Cardiac muscle cell (in vitro differentiated cells and primary cell): ENCODE measurements at places on chromosomes 12 and 14.

DNA sequence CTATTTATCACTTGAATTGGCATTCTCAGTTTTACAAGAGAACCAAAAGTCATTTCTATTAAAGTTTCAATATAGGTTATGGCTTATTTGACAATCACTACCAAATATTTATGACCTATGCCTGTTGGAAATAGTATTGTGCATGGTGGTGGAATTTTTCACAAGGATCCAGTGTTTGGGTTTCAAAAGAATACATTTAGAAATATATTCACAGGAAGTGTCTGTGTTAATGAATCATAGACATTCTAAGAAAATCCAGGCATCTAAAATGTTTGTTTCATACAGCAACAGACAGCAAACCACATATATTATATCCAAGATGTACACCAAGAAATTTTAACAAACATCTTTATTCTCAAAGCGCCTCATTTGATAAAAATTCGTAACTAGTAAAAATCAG is 92.7 kb downstream of the MED13L start:
- no peaks in the 10 kb centered on the region for H3K27me3 ChIP-seq
- no peak overlapping the region for H3K27ac ChIP-seq
- peaks cover 89% of the 10 kb centered on the region for H3K4me1 ChIP-seq
- no peak overlapping the region for H3K4me3 ChIP-seq
- no peak for DNase-seq

DNA sequence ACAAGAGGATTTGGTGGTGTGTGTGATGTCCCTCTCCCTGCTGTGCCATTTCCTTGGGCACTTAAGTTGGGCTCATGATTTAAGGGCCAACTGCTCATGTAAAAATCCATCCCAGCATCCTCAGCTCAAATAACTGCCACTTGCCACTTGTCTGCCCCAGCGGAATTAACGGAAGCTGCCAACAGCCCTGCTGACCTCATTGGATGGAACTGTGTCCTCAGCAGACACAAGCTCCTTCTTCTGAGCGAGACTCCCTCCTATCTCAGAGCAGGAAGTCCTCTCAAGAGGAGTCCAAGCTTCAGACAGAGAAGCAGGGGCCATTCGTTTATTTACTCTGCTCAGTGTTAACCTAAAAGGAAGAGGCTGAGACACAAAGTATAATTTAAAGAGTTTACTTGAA is 29.6 kb upstream of the PRMT8 start:
- DNase-seq = no peak
- H3K27ac ChIP-seq = no peak overlapping the region
- no peak overlapping the region for H3K4me3 ChIP-seq
- peaks cover 9% of the 10 kb centered on the region for H3K27me3 ChIP-seq

- peaks cover 66% of the 10 kb centered on the region for H3K27me3 ChIP-seq
- H3K4me3 ChIP-seq = no peak overlapping the region
- H3K27ac ChIP-seq = no peak overlapping the region
- DNase-seq = no peak
These were observed 5.1 kb downstream of the SHMT2 start for GRCh38 chr12:57234571-57235016.

DNA sequence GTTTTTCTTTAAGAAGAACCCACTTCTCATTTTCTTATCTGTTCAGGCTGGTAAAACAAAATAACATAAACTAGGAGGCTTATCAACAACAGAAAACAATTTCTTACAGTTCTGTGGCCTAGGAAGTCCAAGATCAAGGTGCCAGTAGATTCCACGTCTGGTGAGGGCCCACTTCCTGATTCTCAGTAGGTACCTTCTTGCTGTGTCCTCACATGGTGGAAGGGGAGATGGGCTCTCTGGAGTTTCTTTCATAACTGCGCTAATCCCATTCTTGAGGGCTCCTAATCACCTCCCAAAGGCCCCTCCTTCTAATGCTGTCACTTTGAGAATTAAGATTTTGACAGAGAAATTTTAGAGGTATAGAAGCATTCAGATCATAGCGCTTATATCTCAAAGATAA is 33.4 kb downstream of the TXNRD1 start:
- H3K4me1 ChIP-seq = no peaks in the 10 kb centered on the region
- no peak overlapping the region for H3K27ac ChIP-seq
- H3K27me3 ChIP-seq = no peaks in the 10 kb centered on the region
- no peaks in the 10 kb centered on the region for H3K36me3 ChIP-seq

- peak overlapping the region; percentile 71 for H3K27ac ChIP-seq
- H3K27me3 ChIP-seq = no peaks in the 10 kb centered on the region
- H3K4me3 ChIP-seq = no peak overlapping the region
- H3K36me3 ChIP-seq = no peaks in the 10 kb centered on the region
- no peak for DNase-seq
- H3K4me1 ChIP-seq = peaks cover 7% of the 10 kb centered on the region
These were observed 6.4 kb downstream of the CDC42BPB start for GRCh38 chr14:103050935-103051334.

DNA sequence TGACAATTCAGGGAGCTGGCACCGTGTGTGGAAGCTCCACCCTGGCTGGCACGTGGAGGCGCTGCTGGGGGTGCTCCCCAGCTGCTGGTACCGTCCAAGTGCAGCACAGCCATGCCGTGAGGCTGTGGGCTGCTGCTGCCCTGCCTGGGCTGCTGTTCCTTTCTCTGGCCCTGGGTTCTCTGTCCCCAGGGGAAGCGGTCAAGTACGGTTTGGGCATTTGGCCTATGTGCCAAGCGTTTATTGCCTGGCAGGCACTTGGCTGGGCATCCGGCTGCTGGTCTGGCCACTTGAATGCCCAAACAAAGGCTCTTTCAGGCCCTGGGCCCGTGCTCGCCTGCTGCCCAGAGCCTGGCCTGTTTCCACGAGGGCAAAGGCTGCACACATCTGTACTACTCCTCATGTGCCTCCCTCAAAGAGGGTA is 39.6 kb downstream of the RHOF start:
- H3K36me3 ChIP-seq = no peaks in the 10 kb centered on the region
- H3K27ac ChIP-seq = no peak overlapping the region
- DNase-seq = no peak
- no peaks in the 10 kb centered on the region for H3K4me1 ChIP-seq

DNA sequence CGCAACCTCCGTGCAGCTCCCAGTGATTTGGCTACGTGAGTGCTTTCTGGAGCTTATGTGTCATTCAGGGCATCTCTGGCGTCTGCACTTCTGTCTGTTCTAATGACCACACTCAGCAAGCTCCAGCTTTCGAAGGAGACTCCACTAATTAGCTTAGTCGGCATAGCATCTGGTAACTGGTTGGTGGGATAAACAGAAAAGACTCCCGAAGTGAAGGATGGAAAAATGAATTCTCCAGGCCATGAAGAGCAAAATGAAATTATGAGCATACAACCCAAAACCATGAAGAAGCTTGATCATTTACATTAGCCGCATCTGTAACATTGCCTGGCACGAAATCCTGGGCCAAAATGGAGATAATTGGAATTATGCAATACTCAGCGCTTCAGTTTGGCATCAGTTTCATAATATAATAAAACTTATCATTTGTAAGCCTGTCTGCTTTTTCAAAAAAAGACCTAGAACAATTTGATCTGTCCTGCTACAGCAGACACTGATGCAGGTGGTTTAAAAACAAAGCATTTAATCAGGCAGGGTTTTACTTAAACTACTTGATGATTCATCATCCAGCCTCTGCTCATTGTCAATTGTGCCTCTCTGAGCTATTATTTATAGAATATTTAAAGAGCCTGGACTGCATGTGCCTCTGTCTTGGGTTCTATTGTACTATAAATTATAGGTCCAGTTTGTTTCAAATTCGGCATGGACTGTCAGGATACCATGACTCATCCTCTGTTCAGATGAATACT is 87.4 kb downstream of the SYT1 start:
- H3K4me3 ChIP-seq = no peak overlapping the region
- DNase-seq = no peak
- no peaks in the 10 kb centered on the region for H3K27me3 ChIP-seq
- no peaks in the 10 kb centered on the region for H3K36me3 ChIP-seq

DNA sequence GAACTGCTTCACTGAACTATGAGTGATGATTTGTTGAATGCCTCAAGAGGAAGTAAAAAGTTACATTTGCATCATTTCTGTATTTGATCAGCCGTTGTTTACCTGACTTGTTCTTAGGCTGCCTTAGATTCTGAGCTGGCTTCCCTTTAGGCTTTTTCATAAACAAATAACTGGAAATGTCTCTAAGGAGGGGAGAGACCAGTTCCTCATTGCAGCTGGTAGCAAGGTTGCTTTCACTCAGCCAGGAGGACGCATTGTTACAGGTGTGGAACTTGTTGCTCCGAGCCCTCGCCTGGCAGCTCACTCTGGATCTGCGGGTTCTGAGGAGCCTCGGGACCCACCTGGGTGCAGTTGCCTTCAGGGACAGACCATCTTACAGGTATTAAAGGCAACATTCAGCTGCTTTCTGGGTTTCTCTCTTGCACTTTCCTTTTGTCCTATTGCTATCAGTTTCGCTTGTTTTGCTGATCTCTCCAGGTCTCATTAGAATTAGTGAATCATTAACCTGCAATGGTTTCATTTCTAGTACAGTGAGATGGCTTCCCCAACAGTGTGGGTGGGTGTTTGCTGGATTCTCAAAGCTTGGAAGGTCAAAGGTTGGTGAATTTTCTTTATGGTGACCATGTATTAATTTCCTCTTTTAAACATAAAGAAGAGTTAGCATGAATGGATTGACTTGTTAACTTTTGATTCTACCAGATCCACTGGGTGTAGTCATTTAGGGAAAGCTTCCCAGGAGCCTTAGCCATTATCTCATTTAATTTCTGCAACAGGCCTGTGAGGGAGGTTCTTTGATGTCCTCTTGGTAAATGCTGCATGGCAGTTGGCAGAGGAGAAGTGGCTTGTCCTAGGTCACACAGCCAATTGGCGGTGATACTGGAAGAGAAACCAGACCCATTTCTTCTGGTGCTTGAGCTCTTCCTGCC is at the start of gene PLEKHG7:
PLEKHG7 (plus strand) TSS at position 236 of the 926 bp plus-strand sequence. CDS start 3,643 bp downstream, outside the sequence.
- no peak for DNase-seq
- no peak within 1 kb of the TSS for H3K4me3 ChIP-seq
- H3K27ac ChIP-seq = no peak within 1 kb of the TSS
- H3K4me1 ChIP-seq = no peaks in the 10 kb centered on the region
- H3K36me3 ChIP-seq = no peaks in the 10 kb centered on the region

- no peak for DNase-seq
- H3K27me3 ChIP-seq = peaks cover 5% of the 10 kb centered on the region
These were observed 85.2 kb downstream of the PAX9 start for GRCh38 chr14:36746872-36747271.

- peaks cover 5% of the 10 kb centered on the region for H3K4me1 ChIP-seq
- H3K36me3 ChIP-seq = no peaks in the 10 kb centered on the region
- no peak overlapping the region for H3K27ac ChIP-seq
- H3K27me3 ChIP-seq = peaks cover 3% of the 10 kb centered on the region
- no peak for DNase-seq
These were observed 17.9 kb upstream of the DCAF5 start for GRCh38 chr14:69170839-69171238.

DNA sequence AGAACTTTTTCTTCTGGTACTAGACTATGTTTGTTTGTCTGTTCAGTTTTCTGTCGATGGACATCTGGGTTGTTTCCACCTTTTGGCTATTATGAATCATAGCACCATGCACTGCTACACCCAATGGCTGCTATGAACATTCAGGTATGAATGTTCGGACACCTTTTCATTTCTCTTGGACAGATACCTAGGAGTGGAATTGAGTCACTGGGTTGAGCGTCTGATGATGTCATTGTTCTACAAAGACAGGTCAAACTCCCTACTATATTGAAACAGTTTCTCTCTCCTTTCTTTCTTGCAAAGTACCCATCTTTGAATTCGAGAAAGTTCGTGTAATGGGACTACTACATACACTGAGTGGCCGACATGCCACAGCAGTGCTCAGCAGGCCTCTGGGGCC is 44.7 kb downstream of the KCTD10 start:
- no peaks in the 10 kb centered on the region for H3K4me1 ChIP-seq
- no peaks in the 10 kb centered on the region for H3K27me3 ChIP-seq
- H3K27ac ChIP-seq = no peak overlapping the region
- H3K4me3 ChIP-seq = no peak overlapping the region

DNA sequence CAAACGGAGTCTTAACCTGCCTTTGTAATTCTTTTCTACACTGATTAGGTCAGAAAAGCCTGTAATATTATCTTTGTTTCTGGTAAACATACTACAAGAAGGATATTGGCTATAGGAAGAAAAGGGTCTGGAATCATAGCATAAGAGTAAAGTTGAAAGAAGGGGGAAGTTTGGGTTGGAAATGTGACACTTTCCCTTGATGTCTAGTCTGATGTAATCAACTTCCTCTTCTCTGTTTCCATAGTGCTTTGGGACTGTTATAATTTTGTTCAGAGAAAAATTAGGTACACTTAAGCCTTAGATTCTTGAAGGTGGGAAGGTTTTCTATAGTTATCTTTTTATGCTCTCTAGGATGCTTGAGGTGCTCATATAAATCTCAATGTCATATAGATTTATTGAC is 322.2 kb downstream of the AEBP2 start:
- no peak overlapping the region for H3K27ac ChIP-seq
- no peaks in the 10 kb centered on the region for H3K36me3 ChIP-seq
- DNase-seq = no peak
- H3K4me1 ChIP-seq = no peaks in the 10 kb centered on the region
- no peaks in the 10 kb centered on the region for H3K27me3 ChIP-seq

DNA sequence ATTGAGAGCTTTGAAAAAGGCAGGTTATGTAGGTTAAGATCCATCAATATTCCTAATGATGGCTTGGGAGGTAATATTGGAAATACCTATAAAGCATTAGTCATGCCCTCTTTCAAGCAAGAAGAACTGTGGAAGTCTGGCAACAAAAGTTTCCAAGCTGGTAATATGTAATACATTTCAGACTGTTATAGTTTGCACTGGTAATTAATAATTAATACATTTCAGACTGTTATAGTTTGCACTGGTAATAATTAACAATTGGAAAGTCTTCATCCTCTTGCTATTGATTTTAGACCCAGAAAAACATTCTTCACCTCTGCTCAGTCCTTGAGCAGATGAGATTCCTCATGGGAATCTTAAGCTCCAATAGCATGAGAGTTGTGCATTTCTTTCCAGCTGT is 29.0 kb upstream of the WDR89 start:
- H3K36me3 ChIP-seq = no peaks in the 10 kb centered on the region
- no peak overlapping the region for H3K27ac ChIP-seq
- no peaks in the 10 kb centered on the region for H3K27me3 ChIP-seq
- H3K4me3 ChIP-seq = no peak overlapping the region
- no peaks in the 10 kb centered on the region for H3K4me1 ChIP-seq
- no peak for DNase-seq

GRCh38 chr12:131829356-131829747 is 1.2 kb downstream of the MMP17 start:
- no peak overlapping the region for H3K27ac ChIP-seq
- peaks cover 71% of the 10 kb centered on the region for H3K27me3 ChIP-seq
- H3K4me1 ChIP-seq = no peaks in the 10 kb centered on the region
- no peaks in the 10 kb centered on the region for H3K36me3 ChIP-seq

- DNase-seq = no peak
- no peak overlapping the region for H3K27ac ChIP-seq
- no peaks in the 10 kb centered on the region for H3K36me3 ChIP-seq
These were observed 606 bp downstream of the TNFAIP2 start for GRCh38 chr14:103123634-103124500.

GRCh38 chr12:66775871-66776270 is 97.0 kb upstream of the GRIP1 start:
- no peaks in the 10 kb centered on the region for H3K4me1 ChIP-seq
- no peaks in the 10 kb centered on the region for H3K36me3 ChIP-seq
- no peak overlapping the region for H3K27ac ChIP-seq
- no peak for DNase-seq

GRCh38 chr14:93493054-93493453 is 62.3 kb downstream of the UNC79 start:
- H3K4me1 ChIP-seq = no peaks in the 10 kb centered on the region
- no peak for DNase-seq
- H3K36me3 ChIP-seq = no peaks in the 10 kb centered on the region
- no peak overlapping the region for H3K4me3 ChIP-seq
